Cortex of kidney (tissue), 1 donor: ENCODE measurements at places on chromosomes 13 and 19.

DNA sequence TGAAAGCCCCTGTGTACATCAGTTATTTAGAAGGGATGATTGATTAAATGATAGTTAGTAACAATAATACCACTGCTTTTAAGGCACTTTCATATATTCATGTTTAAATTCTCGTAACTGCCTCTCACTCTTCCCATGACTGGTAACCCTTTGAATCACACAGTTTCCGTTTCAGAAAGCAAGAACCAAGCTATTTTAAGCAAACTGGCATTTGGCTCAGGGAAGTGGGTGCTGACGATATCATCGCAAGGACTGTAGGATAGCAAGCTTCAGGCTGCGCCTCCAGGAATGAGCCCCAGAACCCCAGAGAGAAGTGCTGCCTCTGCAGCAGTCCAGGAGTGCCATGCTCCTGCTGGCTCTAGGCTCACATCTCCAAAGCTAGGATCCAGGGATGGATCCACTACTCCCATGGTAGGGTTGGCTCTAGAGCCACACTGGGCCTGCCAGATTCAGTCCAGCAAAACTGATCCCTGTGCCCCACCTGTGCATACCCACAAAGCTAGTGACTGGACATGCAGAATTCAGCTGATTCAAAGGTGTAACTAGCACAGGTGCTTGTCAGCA, 313.5 kb downstream of the SLC7A1 start:
- no peak for DNase-seq

GRCh38 chr13:39407786-39408185, 195.2 kb downstream of the LHFPL6 start:
- no peak for DNase-seq

GRCh38 chr13:102176846-102177245, 225.0 kb downstream of the FGF14 start:
- no peak for DNase-seq

DNA sequence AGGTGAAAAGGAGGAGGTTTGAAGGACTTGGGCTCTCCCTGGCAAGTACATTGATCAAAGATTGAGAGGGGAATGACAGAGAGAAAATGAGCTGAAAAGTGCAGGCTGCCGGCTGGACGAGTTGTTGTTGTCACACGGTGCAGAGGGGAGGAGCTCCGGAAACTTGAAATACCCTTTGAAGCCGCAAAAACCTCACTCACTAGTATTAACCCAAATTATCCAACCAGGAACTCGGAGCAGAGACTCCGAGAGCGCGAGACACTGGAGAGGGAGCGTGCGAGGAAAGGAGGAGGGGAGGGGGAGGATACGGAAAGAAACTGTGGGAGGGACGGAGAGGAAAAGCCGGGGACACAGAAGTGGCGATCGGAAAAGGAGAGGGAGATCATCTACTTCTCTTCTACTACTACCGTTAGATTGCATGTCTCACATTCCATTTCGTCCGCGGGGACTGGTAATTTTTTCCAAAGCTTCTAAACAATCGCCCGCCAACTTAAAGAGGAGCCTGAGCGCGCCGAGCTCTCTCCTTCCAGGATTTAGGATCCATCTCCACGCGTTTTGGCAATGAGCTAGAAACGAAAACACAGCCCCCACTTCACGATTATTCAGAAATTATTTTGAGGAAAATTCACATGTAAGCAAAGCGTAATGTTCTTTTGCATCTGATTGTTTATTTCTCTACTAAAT, at the start of gene DACH1:
DACH1 (minus strand) TSS at position 74 of the 684 bp plus-strand sequence.
- DNase-seq = no peak

DNA sequence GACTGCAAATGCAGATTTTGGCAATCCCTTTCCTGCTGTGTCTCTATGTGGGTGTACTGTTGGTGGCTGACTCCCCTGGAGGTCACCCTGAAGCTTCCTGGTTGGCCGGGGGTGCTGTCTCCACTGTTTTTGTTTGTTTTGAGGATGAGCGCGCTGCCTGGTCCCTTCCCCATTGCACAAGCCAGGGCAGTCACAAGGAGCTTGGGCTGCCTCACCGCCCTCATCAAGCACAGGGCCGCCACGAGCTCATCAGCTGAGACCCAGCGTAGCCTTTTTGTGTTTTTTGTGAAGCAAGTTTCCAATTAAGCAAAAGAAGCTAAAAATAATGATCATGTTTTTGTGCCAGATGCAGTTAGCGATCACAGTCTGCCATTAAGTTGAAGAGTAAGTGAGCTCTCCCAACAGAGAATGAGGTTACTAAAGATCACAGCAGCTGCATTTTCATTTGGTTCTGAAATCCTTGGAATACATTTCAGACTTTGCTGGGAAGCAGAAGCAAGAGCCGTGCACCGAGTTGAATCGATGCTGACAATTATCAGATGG, 57.8 kb downstream of the GGACT start:
- no peak for DNase-seq

GRCh38 chr13:32261567-32261966, 53.6 kb downstream of the ZAR1L start:
- DNase-seq = no peak

DNA sequence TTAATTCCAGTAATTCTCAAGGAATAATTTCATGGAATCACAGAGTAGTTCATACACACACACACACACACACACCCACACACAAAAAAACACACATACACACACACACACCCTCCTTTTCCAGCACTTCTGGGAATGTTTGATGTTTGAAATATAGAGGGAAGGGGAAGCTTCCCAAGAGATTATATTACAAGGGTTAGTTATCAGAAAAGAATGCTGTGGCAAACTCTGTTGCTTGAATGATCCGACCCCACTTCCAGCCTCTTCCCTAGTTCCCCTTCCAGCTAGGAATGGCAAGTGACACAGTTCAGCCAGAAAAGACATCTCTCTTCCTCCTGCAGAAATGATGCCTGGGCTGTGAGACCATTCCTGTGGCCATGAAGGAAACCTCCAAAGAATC, 49.9 kb downstream of the KCTD12 start:
- no peak for DNase-seq

- no peak for DNase-seq
These were observed 95.1 kb downstream of the CAB39L start for GRCh38 chr13:49348751-49349150.

GRCh38 chr13:98041081-98041820, 87.8 kb downstream of the IPO5 start:
- DNase-seq = no peak

- no peak for DNase-seq
These were observed 18.8 kb downstream of the C1QTNF9 start for GRCh38 chr13:24328145-24328544.

- DNase-seq = no peak
These were observed 85.8 kb downstream of the IPO5 start for GRCh38 chr13:98039261-98039660.

DNA sequence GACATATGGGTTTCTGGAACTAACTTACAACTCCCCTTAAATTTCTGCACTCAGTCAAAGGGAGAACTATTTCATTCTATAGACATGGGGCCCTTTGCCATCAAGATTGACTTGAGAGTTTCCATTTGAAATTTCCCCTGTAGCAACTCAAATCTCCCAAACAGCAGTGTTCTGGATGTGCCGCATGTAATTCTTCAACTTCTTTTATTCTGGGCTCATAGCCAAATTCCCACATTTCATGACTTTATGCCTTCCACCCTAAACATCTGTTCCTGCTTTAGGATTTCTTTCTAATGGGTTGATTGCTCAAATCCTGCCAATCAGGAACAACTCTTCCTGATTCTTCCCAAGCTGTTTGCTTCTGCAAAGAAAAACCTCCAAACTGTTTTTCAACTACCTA, 336.0 kb downstream of the TBC1D4 start:
- no peak for DNase-seq

DNA sequence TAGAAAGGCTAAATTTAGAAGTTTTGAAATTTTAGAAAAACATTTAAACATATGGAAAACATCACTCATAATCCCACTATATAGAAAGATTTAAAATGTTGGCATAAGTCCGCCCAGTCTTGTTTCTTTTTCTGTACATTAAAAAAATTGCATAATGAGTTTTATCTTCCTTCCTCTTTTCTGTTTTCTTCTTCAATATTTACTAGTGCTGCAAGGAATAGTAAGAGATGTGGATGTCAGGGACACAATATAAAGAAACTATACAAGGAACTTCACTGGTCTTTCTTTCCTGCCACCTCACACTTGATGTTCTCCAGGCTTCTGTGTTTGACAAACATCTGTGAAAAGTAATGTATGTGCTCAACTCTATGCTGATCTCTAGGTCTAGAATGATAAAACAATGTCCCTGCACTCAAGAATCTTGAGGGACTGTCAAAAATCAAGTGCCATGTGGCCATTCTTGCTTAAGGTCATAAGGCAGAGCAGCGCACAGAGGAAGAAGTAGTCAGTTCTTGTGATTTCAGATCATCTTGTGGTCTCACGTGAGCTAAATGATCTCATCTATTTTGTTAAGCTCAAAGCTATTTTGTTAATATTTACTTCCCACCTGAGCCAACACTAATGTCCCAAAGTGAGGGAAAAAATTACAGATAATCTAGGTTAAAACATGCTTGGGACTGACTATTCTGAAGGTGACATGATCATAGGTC, 186.9 kb upstream of the OBI1 start:
- no peak for DNase-seq

DNA sequence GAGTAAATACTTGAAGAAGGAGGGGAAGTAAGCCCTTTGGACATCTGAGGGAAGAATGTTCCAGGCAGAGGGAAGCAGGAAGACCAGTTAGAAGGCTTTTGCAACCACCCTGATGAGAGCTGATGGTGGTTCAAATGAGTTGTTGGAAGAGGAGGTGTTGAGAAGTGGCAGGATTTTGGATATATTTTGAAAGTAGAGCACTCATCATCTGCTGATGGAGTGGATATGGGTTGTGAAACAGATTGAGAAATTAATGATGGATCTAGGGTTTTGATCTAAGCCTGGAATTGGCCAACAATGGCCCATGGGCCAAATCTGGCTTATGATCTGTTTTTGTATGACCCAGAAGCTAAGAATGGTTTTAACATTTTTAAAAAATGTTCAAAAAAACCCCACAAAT, 230.7 kb downstream of the NDFIP2 start:
- no peak for DNase-seq
